ENCODE measurements at places on chromosomes 11 and 22. TPM values are rescaled to one million over a fixed set of nuclear protein-coding genes. Genes with fewer than 3 reads are reported as not detected.

GRCh38 chr11:112967082-112967481 is 5.9 kb downstream of the NCAM1 start:
- no peak overlapping the region for H3K4me3 ChIP-seq
- no peaks in the 10 kb centered on the region for H3K4me1 ChIP-seq
- no peak for DNase-seq
- H3K27me3 ChIP-seq = peaks cover 10% of the 10 kb centered on the region
- no peaks in the 10 kb centered on the region for H3K36me3 ChIP-seq
- H3K27ac ChIP-seq = no peak overlapping the region

- no peak for DNase-seq
- H3K4me1 ChIP-seq = peaks cover 4% of the 10 kb centered on the region
- no peaks in the 10 kb centered on the region for H3K27me3 ChIP-seq
- peaks cover 8% of the 10 kb centered on the region for H3K36me3 ChIP-seq
- no peak overlapping the region for H3K4me3 ChIP-seq
Observed at GRCh38 chr11:93747122-93747521, 5.7 kb downstream of the C11orf54 start.

DNA sequence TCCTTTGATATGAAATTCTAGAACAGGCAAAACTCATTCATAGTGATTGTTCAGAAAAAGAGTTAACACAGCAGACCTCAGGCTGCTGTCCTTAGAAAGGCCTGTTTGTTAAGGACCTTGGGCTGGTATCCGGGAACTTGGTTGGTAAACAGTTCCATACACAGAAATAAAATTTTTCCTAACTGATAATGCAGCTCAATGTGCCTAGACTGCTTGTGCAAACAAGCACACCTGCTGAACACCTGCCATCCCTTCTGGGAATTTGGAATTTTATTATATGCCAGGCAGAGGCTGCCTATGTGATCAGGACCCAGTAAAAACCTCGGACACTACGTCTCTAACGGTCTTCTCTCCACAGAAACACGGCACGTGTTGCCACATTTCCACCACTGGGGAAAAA is 11.5 kb downstream of the THAP12 start:
- H3K36me3 ChIP-seq = peaks cover 8% of the 10 kb centered on the region
- no peak overlapping the region for H3K27ac ChIP-seq
- H3K4me1 ChIP-seq = peaks cover 17% of the 10 kb centered on the region

C22orf23 gene
- total RNA-seq = 0.49 TPM

DNA sequence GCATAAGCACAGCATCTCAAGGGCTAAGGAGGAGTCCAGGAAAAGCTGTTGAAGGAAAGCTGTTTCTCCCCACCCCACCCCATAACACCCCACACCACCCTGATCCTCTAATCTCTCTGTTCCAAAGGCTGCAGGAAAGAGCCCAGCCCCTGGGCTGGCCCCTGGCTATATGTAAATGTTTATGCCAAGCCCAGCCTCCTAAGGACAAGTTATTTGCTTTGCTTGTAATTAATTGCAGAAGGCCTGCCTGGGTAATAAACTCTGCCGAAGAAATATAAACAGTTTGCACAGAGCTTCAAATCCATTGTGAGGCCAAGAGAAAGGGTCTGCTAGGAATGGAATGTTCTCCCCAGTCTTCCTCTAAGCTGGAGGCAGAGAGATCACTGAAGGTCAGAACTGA is 21.2 kb downstream of the ARRB1 start:
- H3K27ac ChIP-seq = peak overlapping the region; percentile 38
- H3K4me1 ChIP-seq = peaks cover 46% of the 10 kb centered on the region
- H3K4me3 ChIP-seq = no peak overlapping the region
- peaks cover 10% of the 10 kb centered on the region for H3K36me3 ChIP-seq

DNA sequence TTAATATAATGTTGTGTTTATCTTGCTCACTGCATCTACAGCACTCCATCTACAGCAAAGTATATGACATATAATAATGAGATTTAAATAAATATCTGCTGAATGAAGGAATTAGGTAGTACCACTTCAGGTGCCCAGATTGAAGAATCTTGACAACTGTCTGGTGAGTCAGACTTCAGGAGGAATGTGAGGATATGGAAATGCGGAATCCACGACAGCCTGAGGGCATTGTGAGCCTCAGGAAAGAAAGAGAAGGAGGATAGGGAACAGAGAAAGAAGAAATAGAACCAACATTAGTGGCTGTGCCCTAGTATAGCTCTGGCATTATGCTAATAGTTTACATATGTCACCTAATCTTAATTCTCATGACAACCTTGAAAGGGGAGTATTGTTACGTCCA is 304.4 kb downstream of the AASDHPPT start:
- H3K36me3 ChIP-seq = no peaks in the 10 kb centered on the region
- no peaks in the 10 kb centered on the region for H3K4me1 ChIP-seq
- no peaks in the 10 kb centered on the region for H3K27me3 ChIP-seq
- DNase-seq = no peak
- no peak overlapping the region for H3K4me3 ChIP-seq

GRCh38 chr11:110031171-110031570 is 62.0 kb upstream of the ZC3H12C start:
- DNase-seq = no peak
- H3K36me3 ChIP-seq = no peaks in the 10 kb centered on the region
- no peak overlapping the region for H3K27ac ChIP-seq
- H3K27me3 ChIP-seq = no peaks in the 10 kb centered on the region
- H3K4me1 ChIP-seq = no peaks in the 10 kb centered on the region
- H3K4me3 ChIP-seq = no peak overlapping the region

DNA sequence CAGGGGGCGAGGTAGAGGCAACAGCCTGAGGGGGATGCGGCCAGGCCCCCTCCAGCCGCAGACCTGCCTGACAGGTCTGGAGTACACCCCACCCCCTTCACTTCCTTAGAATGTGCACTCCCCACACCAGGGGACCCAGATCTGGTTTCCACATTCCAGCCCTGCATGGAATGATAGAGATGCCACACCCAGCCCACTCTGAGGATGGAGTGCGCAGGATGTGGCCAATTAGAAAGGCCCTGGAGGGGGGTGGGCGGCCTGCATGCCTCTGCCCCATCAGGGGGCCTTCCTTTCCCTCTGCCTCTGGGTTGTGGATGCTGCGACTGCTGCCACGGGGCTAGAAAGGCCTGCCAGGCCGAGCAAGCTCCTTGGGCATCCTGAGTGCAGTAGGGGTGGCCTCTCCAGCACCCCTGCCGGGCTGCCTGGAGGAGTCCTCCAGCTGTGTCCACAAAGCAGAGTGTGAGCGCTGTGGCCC is 28.2 kb upstream of the MGAT3 start:
- no peak overlapping the region for H3K27ac ChIP-seq
- peaks cover 66% of the 10 kb centered on the region for H3K36me3 ChIP-seq
- no peak for DNase-seq
- H3K4me3 ChIP-seq = no peak overlapping the region
- H3K4me1 ChIP-seq = peaks cover 27% of the 10 kb centered on the region
- H3K27me3 ChIP-seq = no peaks in the 10 kb centered on the region

DNA sequence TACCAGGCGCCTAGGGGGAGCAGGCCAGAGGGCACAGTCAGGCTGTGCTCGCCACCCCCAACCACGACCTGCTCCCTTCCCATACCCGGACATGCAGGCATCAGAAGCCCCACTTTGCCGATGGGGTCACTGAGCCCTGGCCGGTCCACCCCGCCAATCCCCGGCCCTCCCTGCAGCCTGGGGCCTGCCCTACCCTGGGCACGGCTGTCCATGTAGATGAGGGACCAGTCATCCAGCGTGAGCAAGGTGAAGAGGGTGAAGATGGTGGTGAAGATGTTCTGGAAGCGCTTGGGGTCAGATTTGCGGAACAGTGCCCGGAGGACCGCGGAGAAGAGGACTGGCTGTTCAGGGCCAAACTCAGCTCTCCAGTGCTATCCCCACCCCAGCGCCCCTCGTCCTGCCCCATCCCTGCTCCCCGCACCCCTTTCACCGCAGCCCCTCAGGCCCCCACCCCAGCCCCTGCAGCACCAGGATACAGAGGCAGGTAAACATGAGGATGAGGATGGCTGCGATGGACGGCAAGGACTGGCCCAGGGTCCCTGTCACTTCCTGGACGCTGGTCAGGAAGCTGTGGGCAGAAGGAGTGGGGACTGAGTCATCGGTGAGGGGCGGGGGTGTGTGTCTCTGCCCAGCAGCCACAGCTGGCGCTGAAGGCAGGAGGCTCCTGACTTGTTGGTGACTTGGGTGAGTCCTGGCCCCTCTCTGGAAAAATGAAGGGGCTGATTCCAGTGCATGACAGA is 5.5 kb downstream of the CATSPER1 start:
- H3K4me1 ChIP-seq = peaks cover 21% of the 10 kb centered on the region
- DNase-seq = peak; percentile 76
- no peaks in the 10 kb centered on the region for H3K27me3 ChIP-seq
- no peak overlapping the region for H3K4me3 ChIP-seq
- no peak overlapping the region for H3K27ac ChIP-seq

DNA sequence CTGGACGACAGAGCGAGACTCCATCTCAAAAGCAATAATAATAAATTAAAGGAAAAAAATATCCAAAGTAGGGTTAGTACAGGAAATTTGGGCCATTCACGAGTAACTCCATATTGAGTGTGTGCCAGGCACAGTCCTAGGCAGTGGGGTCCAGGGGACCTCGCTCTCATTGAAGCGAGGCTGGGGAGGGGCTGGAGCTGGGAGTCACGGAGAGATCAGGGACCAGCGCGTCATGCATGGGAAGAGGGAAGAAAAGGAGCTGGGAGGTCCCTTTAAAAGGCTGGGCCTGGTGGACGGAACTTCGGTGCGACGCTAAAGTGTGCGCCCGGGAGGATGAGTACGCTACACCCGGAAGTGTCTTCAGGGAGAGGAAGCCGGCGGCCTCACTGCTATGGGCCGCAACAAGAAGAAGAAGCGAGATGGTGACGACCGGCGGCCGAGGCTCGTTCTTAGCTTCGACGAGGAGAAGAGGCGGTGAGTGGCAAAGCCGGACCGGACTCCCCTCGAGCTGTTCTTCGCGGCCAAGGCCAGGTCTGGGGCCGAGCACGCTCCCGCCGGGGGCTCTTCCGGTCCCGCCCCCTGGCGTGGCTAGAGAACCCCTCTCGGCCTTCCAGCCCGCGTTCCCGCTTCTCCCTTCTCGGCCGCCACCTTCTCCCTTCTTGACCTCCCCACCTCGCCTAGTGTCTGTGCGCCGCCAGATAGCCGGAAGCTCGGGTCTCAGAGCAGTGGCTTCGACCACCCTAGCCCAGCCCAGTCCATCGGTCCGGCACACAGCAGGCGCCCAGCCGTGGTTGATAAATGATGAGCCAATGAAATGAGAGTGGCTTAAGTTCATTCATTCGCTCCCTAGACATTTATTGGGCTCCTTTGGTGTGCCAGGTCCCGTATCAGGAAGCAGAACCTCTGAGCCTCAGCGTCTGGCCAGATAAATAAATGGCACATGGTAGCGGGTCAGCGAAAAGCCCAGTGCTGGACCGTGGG is at the start of gene NOL12:
NOL12 (plus strand) TSS at position 342 of the 981 bp plus-strand sequence; CDS start at position 392, 50 bp downstream.
- H3K4me1 ChIP-seq = peaks cover 19% of the 10 kb centered on the region
- peak; percentile 89 for DNase-seq
- H3K4me3 ChIP-seq = peak within 1 kb of the TSS; percentile 77
- no peaks in the 10 kb centered on the region for H3K27me3 ChIP-seq
- peaks cover 32% of the 10 kb centered on the region for H3K36me3 ChIP-seq
- peak within 1 kb of the TSS; percentile 79 for H3K27ac ChIP-seq

DNA sequence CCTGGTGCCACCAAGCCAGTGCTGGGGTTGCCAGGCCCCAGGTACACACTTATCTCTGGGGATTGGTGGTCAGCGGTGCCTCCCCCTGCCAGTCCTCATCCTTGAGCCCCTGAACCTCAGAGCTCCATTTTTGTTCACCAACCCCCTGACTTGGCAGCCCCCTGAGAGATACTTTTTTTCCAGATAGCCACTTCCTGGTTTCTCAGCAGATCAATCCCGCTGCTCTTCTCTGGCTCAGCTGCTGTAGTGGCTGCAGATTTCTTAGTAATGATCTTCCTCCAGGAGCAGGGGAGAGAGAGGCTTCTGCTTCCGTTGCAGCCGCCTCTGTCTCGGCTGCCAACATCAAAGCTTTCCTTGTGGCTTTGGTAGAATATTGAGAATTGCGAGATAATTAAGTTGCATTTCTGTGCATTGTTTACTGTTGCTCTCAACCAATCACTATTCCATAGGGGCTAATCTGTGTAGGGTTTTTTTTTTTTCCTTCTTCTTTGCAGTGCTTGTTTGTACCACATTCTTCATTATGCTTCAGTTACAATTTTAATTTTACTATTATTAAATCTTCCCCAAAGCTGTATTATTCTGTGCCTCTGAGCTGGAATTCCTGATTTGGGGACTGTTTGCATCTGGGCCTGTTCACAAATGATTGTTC is 92.1 kb downstream of the PKNOX2 start:
- DNase-seq = no peak
- no peaks in the 10 kb centered on the region for H3K36me3 ChIP-seq
- H3K4me3 ChIP-seq = no peak overlapping the region
- no peak overlapping the region for H3K27ac ChIP-seq
- no peaks in the 10 kb centered on the region for H3K4me1 ChIP-seq

DNA sequence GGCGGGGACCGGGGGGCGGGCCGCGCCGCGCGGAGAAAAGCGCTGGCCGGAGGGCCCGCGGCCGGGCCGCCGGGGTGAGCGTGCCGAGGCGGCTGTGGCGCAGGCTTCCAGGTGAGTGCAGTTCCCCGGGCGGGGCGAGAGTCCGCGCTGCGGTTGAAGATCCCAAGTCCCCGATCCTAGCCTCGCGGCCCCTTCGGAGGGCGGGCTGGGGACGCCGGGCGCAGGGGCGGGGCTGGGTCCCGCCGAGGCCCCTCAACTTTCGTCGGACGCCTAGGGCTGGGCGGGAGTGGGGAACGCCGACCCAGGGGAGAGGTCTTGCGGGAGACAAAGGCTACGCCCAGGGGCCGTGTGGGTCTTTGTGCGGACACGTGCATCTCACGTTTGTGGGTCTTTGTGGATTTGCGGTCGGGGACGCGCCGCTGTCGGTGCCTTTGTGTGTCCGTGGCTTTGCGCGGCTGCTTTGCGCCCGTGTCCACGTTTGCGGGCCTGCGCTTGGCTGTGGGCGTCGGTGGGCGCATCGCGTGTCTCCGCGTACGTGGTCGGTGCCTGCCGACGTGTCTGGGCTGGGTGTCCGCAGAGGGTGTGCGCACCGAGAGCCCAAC is at the start of gene TSKU:
TSKU (plus strand) TSS at position 63 of the 602 bp plus-strand sequence. CDS start 12,261 bp downstream, outside the sequence.
- H3K36me3 ChIP-seq = peaks cover 11% of the 10 kb centered on the region
- H3K27me3 ChIP-seq = no peaks in the 10 kb centered on the region
- H3K27ac ChIP-seq = peak within 1 kb of the TSS; percentile 89
- DNase-seq = no peak
- H3K4me3 ChIP-seq = peak within 1 kb of the TSS; percentile 71

TUBA8 gene
- 1.4 TPM for total RNA-seq

TRIM49 gene
- not detected for total RNA-seq

CHADL gene
- total RNA-seq = not detected

DNA sequence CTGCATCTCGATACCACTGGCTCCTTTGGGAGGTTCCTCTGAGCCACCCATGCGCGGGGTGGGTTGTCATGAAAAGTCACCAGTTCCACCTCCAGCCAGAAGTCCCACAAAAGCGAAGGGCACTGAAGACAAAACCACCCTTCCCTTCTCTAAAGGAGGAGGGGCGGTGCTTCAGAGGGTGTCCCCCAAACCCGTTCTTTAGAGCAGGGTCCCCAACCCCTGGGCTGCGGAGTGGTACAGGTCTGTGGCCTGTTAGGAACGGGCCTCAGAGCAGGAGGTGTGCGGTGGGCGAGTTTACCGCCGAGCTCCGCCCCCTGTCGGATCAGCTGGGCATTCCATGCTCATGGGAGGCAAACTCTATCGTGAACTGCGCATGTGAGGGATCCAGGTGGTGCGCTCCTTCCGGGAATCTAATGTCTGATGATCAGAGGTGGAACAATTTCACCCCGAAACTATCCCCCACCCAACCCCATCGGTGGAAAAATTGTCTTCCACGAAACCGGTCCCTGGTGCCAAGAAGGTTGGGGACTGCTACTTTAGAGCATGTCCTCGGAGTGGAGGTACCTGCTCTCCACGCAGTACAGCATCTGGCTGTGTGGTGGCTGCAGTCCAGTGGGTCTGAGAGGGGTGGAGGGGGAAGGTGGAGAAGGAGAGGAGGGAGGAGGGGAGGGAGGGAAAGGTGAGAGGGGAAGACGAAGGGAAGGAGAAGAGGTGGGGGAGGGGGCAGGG is 72.9 kb upstream of the SEPTIN5 start:
- H3K36me3 ChIP-seq = no peaks in the 10 kb centered on the region
- H3K27me3 ChIP-seq = no peaks in the 10 kb centered on the region
- H3K27ac ChIP-seq = no peak overlapping the region
- no peak overlapping the region for H3K4me3 ChIP-seq

Measured in K562 (cell line).